ENCODE measurements at places on chromosomes 13 and 19.

DNA sequence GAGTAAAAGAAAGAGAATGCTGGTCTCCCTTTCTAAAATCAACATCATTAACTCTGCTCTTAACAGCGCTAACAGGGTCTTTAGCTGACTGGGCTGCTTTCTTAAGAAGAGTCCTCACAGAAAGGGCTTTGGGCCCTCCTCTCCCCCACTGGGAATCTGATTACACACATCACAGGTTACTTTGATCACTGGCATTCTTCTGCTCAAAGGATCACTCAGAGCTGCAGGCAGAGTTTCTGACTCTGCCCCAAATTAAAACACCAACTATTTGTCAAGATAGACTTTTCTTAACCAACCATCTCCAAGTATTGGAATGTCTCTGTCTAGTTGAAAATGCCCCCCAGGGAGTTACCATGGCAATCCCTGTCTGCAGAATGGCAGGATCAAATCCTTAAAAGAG, 31.1 kb upstream of the SIAH3 start:
- DNase-seq: no peak

- DNase-seq: no peak
These were observed 434.1 kb downstream of the ZNF536 start for GRCh38 chr19:30806311-30806710.

DNA sequence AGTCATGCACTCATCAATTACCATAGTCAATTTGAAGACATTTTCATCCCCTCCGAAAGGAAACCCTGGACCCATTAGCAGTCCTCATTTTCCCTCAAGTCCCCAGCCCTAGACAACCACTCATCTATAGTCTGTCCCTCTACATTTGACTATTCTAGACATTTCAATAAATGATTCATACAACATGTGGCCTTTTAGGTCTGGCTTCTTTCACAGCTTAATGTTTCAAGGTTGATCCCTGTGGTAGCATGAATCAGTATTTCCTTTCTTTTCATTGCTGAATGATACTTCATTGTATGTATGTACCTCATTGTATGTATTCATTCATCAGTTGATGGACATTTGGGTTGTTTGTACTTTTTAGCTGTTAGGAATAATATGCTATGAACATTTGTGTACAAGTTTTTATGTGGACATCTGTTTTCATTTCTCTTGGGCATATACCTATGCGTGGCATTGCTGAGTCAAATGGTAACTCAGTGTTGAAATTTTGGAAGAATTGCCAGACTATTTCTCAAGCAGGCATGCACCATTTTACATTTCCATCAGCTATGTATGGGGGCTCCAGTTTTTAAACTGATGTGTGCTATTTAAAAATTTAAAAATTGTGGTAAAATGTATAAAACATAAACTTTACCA, 18.4 kb downstream of the SPATA13 start:
- no peak for DNase-seq

- no peak for DNase-seq
These were observed 527.4 kb upstream of the ATXN8OS start for GRCh38 chr13:69580255-69580654.

DNA sequence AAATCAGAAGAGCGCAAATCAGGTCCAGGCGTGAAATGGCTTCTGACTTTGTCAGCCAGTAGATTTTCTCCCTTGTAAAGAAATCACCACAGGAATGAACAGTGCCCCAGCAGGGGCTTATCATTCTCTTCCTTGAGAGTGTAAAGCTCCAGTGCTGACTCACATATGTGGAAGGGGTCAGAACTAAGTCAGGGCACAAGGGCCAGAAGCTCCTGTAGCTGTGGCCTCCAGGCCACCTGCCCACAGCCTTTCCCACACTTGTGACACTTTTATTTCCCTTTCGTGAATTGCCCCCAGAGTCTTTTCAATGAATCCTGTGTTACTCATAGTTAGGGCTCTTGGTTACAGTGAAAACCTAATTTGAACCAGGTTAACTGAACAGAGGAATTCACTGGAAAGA, 99.6 kb downstream of the SUCLA2 start:
- DNase-seq: no peak

DNA sequence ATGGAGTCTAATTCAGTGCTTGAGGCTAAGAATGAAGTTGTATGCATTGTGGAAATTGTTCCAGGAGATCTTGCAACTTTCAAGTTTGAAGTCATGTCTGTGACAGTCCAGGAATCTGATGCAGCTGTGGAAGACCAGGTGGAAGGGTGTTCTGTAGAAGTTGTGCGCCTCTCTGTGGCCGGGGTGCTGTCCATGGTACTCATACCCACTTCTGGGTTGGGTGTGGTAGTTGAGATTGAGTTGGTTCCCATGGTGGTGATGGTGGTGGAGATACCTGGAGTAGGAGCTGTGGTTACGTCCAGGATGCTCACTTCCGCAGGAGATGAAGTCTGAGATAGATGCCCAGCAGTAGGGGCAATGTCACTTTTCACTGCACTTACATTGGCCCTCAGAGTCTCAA, 44.3 kb downstream of the MUC16 start:
- DNase-seq: no peak

DNA sequence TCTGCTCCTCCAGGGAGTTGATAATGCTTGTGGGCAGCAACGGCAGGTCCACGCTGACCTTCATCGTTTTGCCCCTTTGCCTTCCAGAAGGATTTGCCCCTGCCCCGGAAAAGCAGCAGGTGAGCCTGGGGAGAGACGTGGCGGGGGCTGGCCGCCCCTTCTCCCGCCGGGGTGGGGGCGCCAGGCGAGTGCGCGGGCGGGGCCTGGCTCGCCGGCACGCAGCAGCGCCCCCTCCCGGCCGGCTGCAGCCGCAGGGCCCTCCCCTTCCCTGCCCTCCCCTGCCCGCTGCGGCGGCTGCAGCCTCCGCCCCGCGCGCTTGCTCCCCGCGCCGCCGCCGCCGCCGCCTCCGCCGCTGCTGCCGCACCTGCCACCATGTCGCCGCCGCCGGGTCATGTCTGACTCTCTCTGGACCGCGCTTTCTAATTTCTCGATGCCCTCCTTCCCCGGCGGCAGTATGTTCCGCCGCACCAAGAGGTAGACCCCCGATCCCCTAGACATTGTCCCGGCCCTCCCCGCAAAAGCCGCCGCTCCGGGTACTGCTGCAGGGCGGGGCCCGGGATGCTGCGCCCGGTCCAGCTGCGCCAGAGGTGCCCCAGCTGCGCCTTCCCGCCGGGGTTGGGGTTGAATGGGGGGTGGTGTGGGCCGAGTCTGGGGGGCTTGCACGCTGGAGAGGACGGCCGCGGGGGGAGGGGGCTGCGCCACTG, at the start of gene MAST1:
TSS of gene MAST1 (plus strand) at position 334 of the 704 bp plus-strand sequence. CDS start at position 392, 58 bp downstream.
- peak; percentile 49 for DNase-seq

- DNase-seq: no peak
These were observed 129.4 kb downstream of the PCDH20 start for GRCh38 chr13:61286148-61286745.

DNA sequence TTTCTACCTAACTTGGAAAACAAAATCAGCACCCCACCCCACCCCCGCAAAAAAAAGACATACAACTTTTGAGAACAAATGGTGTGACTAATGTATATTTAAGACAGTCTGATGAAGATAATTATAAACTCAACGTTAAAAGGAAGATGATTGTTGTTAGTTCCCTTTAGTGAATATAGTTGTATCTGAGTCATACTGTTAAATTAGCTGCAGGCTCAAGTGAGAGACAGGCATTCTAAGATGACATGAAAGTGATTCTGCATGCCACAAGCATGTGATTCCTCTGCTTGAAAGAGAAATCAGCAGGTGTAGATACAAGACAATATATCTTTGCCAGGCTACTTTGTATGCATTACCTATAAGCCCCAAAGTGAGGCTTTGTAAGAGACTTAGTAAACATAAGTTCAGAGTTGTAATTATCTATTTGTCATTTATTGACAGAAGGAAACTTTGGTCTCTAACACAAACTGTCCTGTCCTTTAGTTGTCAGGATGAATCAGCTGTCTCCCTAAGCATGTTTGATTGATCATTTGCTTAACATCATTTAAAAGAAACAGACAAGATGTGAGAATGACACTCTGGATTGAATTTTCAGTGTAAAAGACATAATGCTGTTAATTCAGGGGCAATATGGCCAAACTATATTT, 319.4 kb upstream of the HTR2A start:
- no peak for DNase-seq

GRCh38 chr19:38661996-38662395, 14.5 kb downstream of the ACTN4 start:
- no peak for DNase-seq

DNA sequence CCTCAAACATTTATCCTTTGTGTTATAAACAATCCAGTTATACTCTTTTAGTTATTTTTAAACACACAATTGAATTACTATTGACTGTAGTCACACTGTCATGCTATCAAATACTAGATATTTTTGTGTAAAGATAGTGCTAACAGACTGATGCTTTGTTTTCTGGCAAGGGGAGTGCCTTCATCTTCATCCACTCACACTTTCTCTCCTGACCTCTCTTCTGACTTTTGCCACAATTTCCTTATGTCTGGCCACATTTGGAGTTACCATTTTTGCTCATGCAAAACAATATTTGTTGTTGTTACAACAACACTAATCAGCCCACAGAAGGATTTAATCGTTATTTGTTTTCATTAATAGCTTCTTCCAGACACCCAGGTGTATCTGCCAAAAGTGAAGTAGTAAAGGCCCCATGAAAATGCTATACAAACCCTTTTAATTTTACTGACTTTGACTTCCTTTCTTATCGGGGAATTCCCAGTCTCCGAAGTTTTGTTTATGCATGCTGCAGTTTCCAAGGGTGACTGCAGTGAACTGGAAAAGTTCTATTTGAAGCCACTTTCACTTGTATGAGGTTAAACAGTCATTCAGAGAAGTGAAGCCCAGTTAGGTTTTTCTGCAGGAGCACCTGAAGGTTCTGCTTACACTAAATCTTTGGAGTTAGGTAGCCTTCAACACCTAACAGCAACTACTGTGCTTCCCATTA, 66.1 kb upstream of the FRY start:
- no peak for DNase-seq

DNA sequence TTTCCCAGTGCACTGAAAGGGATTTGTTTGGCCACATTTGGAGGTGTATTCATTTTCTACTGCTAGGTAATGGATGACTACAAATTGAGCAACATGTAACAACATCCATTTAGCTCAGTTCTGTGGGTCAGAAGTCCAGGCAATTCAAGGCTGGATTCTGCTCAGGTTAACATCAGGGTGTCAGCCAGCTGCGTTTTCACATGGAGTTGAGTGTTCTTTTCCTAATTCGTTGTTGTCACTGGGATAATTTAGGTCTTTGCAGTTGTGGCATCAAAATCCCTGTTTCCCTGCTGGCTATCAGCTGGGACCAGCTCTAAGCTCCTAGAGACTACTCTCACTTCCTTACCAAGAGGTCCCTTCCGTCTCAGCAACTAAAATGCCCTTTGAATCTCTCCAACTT, 25.4 kb downstream of the MIR17HG start:
- no peak for DNase-seq

DNA sequence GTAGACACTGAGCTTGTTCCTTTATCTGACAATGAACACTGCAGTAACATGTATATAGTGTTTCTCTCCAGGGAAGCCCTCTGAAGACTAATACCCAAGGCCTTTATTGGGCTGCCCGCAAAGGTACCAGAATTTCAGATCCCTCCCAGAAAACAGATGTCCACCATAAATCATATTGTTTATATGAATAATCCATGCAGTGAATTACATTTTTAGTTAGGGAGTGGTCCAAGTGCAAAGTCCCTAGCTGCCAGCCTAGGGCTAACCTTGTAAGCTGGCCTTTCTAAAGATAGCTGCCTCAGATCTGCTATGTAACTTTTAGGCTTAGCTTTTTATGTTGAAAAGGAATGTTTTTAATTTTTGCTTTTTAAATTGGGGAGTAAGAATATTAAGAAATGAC, 44.7 kb downstream of the TDRD3 start:
- no peak for DNase-seq

DNA sequence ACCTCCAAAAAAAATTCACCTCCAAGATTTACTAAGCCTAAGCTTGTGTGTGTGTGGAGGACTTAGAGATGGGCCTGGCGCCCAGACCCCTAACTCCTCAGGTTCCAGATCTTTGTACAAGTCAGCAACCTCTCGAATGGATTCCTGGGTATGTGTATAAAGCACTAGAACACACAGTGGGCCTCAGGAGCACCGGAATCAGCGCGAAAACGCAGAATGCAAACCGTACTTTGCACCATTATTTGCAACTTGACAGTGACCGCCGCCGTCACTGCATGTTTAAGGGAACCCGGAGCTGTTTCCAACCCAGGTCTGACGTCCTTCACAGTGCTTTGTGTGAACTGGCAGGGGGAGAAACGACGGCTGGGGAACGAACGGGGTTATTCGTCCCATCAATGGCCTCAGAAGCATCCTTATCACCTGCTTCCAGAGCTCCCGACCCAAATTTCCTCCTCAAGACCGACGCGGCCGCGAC, 688 bp downstream of the ZNF606 start:
- DNase-seq: no peak

Measured in stimulated activated CD4-positive, alpha-beta T cell treated with anti-CD3 and anti-CD28 coated beads, Interleukin-15, amount 100 ng/mL, for 1 hour (primary cell).